Activated CD4-positive, alpha-beta T cell treated with anti-CD3 and anti-CD28 coated beads, Interleukin-10, Interleukin-2, amounts not matched to agents 100 ng/mL and 50 ng/mL, durations not matched to agents 16 hours and 8 hours (primary cell): ENCODE measurements at places on chromosomes 2 and 18.

GRCh38 chr2:48852938-48853337 lies 97.4 kb upstream of the LHCGR start:
- no peak for DNase-seq

GRCh38 chr2:181904022-181904632 lies 12.6 kb downstream of the ITPRID2 start:
- DNase-seq, result peak; percentile 18

GRCh38 chr2:16223161-16223840 lies 283.0 kb downstream of the MYCN start:
- DNase-seq, result no peak

DNA sequence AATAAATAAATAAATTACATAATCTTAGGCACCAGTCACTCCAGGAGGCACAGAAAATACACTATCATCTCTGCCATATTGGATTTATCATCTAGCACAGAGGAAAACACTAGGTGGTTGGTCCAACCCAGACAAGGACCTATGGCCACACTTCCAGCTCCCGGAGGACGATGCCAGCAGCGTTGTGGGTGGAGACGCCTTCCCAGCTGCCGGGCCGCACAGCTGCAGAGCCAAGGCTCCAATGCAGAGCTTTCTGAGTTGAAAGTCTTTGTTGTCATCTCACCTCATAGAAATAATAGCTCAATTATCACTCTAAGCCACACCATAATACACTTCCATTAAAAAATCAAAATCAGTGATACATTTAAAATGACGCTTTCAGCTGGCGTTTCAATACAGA lies 457.1 kb upstream of the SALL3 start:
- no peak for DNase-seq

GRCh38 chr2:133788386-133788785 lies 220.1 kb upstream of the NCKAP5 start:
- DNase-seq, result no peak

GRCh38 chr2:157692768-157693167 lies 64.1 kb upstream of the ACVR1C start:
- no peak for DNase-seq

DNA sequence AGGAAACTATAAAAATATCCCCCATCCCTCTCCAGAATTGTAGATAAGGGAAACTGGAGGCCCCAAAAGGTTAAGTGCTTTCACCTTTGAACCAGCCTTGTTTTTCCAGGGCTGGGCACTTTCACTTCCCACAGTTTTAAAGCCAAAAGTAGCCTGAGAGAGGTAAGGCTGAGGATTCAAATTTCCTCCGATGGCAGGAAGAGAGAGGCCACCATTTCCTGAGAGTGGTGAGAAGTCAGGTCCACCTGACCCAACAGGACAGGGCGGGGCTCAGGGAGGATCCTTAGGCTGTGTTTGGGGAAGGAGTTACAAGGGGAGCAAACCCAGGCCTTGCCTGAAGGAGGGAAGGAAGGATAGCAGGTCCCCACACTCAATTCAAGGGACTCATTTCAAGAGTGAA lies 4.7 kb upstream of the TEX261 start:
- DNase-seq, result no peak

- no peak for DNase-seq
Measured at GRCh38 chr18:36392979-36393287, 95.4 kb downstream of the FHOD3 start.

- no peak for DNase-seq
Measured at GRCh38 chr2:99878581-99879350, 263.6 kb downstream of the AFF3 start.

GRCh38 chr2:208268156-208268952 lies 2.3 kb downstream of the PIKFYVE start:
- no peak for DNase-seq

DNA sequence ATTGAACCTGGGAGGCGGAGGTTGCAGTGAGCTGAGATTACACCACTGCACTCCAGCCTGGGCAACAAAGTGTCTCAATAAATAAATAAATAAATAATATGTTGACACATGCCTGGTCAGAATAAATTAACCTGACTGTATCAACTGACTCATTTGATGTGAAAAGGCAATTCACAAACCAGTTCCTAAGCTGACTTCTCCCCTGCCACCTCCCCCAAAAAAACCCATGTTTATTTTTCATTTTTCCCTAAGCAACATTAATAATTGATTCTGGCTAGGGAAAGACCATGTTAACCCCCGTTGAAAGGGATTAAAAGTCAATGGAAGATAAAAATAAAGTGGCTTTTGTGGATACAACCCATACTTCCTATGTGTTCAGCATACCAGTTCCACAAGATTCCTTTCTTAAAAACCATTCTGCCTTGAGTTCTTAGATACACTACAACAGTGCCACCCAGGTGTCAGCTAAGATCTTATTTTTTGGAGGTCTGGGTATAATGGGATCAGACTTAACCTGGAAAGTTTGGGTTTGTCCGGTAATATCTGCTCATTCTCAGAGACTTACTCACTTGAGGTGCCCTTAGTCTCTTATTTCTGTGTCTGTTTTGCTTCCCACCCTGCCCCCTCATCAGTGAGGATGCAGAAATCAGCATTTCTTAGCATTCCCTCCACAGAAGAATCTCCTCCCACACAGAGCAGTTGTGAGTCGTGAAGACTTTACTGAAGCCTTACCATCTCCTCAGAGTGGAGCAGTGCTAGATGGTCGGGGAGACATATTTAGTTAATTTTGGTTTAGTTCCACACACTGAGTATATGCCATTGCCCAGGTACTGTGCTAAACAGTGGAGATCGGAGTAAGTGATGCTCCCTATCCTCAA lies 10.1 kb upstream of the MCFD2 start:
- no peak for DNase-seq

- no peak for DNase-seq
Measured at GRCh38 chr2:197244349-197244748, 66.2 kb downstream of the ANKRD44 start.
